ENCODE measurements at places on chromosomes 4 and X. TPM values are rescaled to one million over a fixed set of nuclear protein-coding genes. Genes with fewer than 3 reads are reported as not detected.

DNA sequence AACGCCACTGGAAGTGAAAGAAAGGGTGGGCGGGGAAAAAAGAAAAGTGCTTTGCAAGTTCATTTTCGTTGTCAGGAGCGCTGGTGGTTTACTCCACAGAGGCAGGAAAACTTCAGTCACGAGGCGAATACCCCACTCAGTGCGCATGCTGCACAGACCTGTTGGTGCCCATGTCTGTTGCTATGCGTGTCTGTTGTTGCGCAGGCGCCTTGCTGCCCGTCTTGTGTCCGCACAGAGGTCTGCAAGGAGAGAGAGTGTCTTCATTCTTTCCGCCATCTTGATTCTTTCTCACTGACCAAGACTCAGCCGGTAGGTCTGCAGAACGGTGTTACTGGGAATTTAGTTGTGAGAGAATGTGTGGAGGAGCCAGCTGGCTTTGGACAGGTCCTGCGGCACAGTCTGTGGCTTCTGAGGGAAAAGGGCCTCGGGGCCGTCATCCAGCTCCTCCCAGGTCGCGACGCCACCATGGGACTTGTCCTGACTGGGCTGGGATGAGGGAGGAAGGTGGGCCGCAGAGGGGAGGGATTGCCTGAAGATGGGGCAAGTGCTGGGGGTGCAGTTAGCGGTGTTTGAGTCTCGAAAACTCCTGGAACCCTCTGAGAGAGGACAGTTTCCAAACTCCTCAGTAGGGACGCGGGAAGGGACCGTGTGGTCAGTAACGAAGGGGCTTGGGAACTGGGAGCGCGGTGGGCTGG, at the start of gene PAGE2:
TSS of gene PAGE2 (plus strand) at position 224 of the 695 bp plus-strand sequence. CDS start 1,003 bp downstream, outside the sequence.
- no peak for DNase-seq

Gene NAP1L3
- polyA plus RNA-seq, result 0.14 TPM

Gene COL25A1
- 1.5 TPM for polyA plus RNA-seq

GRCh38 chr4:86181585-86181984, 178.3 kb downstream of the MAPK10 start:
- DNase-seq, result no peak

Gene PRRG1
- 3.8 TPM for polyA plus RNA-seq

DNA sequence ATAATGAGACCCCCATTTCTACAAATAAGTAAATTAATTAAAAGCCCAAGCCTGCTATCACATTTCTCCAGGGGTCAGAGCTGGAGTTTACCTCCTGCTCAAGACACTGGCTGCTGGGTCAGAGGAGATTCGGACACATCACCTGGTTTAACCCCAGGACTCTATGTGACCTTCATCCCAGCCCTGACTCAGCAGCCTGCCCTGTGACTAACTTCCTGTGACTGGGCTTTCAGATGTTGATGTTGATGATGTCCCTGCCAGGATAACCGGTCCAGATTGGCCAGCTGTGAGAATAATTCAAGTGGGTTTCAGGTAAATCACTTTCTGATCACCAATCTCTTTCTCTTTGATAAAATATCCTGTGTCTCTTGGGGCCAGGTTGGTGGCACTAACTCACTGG, 102.4 kb upstream of the MAML3 start:
- DNase-seq, result no peak

- DNase-seq, result no peak
Observed at GRCh38 chrX:73647632-73648322, 84.8 kb downstream of the CHIC1 start.

- no peak for DNase-seq
Observed at GRCh38 chr4:100340512-100341485, 150.5 kb upstream of the DDIT4L start.

Gene BGN
- polyA plus RNA-seq, result 9.9 TPM

Gene FAM47E
- 1.5 TPM for polyA plus RNA-seq

DNA sequence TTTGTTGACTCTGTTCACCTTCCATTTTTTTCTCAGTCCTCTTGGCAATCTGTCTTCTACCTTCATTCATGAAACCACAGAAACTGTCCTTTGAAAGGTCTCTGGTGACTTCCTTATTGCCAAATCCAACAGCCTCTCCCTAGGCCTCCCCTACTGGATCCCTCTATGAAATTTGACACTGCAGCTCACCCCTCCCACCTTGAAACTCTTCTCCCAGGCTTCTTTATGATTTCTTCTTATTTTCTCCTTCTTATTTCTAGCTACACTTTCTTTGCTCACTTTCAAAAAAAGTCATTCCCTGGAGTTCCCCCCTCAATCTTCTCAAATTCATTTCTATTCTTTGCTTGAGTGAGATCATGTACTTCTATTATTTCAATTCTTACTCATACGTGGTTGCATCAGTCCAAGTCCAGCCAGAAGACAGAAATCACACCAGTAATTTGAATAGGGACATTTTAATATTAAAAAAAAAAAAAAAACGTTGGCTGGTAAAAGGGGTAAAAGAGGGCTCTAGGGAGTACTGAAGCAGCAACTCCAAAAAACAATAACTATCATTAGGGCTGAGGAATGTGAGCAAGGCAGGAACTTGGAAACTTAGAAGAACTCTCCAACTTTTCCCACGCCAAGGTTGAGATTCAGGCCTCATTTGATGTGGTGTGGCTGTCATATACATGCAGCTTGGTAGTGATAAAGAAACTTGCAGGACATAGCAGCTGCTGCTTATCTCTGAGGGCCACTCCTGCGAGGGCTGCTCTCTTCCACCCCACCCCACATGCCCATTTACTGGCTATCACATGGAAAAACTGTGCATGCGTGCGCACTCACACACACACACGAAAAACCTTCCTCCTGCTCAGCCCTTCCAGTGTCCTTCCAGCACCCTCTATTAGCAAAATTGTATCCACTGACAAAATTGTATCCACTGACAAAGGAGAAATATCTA, 169.8 kb upstream of the GALNT7 start:
- no peak for DNase-seq

Gene CHRDL1
- polyA plus RNA-seq, result 2.1 TPM

Gene ADH1B
- polyA plus RNA-seq, result 57.5 TPM

Gene NSG1
- polyA plus RNA-seq, result 0.12 TPM

- DNase-seq, result no peak
Observed at GRCh38 chr4:108427946-108428485, 192.4 kb upstream of the RPL34 start.

GRCh38 chr4:14621731-14622463, 380.4 kb upstream of the CPEB2 start:
- DNase-seq, result no peak

DNA sequence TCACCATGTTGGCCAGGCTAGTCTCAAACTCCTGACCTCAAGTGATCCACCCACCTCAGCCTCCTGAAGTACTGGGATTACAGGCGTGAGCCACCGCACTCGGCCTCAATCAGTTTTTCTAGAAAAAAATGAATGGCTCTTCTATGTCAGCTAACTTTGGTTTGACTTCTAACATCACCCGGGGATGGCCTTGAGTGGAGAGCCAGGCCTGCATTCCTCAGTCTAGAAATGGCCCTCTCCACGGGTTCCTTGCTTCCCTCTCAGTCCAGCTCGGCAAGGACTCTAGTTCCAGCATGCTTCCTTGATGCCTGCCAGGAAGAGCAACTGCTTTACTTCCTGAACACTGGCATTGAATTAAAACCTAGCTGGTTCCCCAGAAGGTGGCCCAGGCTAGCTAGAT, 39.0 kb downstream of the SLC25A5 start:
- DNase-seq, result no peak

Gene NXF2B
- not detected for polyA plus RNA-seq
